NK-92 treated with Interleukin-12 subunit alpha and Interleukin-12 subunit beta, amount 100 ng/mL, for 24 hours (cell line): ENCODE measurements at places on chromosomes 5 and 9.
A peak's percentile ranks its signal among the peaks of the same experiment; 100 is the strongest.

DNA sequence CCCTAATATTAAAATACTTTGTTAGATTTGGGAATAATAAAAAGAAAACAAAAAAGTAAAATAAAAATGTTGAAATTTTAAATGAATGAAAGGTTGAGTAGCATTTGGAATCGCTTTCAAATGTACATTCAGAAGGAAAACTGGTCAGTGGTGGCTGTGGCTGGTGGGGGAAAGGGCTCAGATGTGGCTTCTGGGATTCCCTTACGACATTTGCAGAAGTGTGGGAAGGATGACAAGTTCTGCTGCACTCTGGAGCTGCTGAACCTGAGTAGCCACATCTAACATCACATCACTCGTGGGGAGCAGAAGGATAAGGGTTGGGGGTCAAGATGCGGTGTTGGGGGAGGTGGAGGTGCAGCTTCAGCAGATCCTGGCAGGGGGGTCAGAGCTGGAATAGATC, 25.6 kb upstream of the CAST start:
- no peak for DNase-seq

- DNase-seq: no peak
These were observed 7.0 kb upstream of the CARD19 start for GRCh38 chr9:93089024-93089423.

DNA sequence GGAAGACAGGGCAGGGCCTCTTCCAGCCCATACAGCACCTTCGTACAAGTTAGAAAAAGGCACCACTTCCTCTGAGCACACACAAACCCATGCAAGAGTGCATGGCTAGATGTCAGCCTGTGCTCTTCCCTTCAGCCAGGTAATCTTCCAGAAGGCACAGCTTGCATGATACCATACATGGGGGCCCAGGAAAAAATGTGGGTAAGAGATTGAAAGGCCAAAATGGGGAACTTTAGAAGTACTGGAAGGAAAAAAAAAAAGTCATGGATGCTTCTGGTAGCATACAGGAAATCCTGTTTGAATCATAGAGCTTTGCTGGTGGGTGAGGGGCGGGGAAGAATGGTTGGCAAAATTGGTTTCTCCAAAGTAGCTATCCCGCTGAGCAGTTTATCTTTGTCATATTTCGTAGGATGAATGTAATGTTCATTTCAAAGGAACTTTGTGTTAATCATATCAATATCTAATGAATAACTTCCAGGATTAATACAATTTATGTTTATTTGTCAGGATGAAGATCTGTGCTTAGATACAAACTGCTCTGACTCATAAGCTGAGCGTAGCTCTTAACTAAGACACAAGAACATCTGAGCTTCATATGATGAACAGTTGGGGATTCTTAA, 78.2 kb upstream of the MAP3K1 start:
- no peak for DNase-seq

DNA sequence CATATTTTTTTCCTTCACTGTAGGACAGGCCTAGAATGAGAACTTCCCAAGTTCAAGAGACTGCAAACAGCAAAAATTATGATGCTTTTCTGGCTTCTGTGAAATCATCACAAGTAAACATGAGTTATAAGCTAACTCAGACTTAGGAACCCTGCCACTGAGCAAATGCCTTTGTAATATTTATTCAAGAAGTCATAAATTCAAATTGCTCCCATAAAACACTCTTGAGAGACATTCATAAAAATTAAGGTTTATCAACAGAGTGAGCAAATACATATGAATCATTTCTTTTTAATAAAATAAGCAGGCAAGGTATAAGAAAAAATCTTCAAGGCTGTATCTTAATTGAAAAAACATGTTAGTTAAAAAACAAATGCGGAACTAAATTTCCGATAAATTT, 124.2 kb downstream of the GNA14 start:
- DNase-seq: no peak

- peak; percentile 94 for DNase-seq
These were observed at the start of gene CREBRF for GRCh38 chr5:173055983-173056782. TSS of gene CREBRF (plus strand) at chr5:173056352. CDS start at chr5:173080776, 24,424 bp downstream.

DNA sequence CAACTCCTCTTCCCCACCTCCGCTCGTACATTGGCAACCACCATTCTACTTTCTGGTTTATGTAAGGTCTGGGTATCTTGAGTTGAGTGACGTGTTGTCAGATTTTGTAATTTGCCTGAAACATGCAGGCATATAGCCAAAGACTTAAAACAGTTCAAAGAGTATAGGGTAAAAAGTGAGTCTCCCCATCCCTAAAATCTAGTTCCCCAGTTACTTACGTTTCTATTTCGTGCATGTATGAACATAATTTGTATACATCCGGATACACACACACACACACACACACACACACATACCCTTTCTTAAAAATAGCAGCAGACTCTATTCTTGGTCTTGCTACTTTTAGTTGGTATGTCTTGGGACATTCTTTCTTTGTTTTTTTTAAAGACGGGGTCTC, 915 bp downstream of the HSDL2 start:
- no peak for DNase-seq

DNA sequence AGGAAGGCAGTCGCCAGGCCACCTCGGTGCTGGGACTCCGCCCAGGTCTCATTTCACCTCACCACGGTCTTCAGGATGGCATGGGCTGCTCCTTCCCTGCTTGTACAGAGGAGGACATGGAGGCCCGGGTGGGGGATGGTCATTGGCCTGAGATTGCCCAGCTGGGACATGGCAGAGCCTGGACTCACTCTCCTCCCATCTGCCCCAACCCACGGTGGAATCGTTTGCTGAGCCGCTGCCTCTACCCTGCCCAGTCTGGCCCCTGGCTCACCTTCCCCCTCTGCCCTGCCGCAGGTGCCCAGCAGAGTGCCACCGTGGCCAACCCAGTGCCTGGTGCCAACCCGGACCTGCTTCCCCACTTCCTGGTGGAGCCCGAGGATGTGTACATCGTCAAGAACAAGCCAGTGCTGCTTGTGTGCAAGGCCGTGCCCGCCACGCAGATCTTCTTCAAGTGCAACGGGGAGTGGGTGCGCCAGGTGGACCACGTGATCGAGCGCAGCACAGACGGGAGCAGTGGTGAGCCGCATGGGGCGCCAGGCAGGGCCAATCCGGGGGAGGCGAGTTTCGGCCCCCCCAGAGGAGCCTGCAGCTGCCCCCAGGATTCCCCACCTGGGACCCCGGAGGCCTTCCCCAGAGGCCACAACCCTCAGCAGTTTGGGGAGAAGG, 36.7 kb downstream of the HK3 start:
- DNase-seq: no peak

DNA sequence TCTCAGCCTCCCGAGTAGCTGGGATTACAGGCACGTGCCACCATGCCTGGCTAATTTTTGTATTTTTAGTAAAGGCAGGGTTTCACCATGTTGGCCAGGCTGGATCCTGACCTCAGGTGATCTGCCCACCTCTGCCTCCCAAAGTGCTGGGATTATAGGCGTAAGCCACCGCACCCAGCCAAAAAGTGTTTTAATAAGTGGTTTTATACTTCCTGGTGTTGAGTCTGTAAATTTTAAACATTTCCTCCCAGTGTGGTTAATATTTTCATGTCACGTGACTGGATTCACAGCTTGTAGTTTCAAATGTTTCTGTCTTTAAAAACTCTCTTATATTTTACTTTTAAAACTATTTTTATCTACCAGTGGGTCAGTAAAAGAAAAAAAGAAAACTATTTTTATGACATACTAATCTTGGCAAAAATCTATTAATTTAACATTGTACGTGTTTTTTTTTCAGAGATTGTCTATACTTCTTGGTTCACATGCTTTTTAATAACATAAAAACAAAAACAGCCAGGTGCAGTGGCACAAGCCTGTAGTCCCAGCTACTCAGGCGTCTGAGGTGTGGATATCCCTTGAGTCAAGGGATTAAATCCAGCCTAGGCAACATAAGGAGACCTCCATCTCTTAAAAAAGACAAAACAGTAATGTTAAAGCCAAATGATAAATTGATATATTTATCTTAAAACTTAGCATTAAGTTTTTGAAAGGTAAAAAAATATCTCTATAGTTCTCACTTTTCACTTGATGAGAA, 117.1 kb downstream of the DMXL1 start:
- DNase-seq: no peak

- DNase-seq: no peak
These were observed 26.0 kb downstream of the SPRY4 start for GRCh38 chr5:142298789-142299188.

GRCh38 chr9:123119566-123119965, 86.1 kb downstream of the GPR21 start:
- no peak for DNase-seq

DNA sequence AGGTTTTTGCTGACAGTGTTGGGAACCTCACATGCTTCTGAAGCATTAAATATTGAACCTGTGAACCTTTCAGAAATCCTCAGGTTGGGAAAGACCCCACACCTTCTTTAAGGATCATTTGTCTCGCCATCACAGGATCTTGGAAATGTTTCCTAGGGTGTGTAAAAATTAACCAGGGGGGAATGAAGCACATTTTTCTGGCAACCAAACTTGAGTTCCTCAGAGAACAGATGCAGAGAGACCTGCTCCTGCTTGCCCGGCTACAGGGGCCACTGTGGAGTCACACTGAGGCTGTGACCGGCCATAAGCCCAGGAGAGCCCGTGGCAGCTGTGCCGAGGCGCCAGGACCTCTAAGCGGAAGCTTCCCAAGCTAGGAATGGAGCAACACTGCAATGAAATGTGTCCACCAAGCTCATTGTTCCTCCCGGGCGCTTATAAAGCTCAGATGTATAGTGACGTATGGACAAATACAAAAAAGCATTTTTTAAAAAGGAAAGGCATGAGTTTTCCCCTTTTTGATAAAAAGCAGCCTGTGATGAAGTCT, 7.7 kb downstream of the CXCL14 start:
- no peak for DNase-seq
